Body of pancreas (tissue), 4 donors: ENCODE measurements at places on chromosomes 1 and 21. TPM values are rescaled to one million over a fixed set of nuclear protein-coding genes. Genes with fewer than 3 reads are reported as not detected.
A peak's percentile ranks its signal among the peaks of the same experiment; 100 is the strongest.

The MMEL1 gene
- not detected for total RNA-seq

- peak; percentile 30 for DNase-seq
These were observed 13.0 kb downstream of the IFI6 start for GRCh38 chr1:27658951-27659496.

GRCh38 chr1:27503844-27504587 is 14.0 kb upstream of the WASF2 start:
- DNase-seq: no peak

- no peak for DNase-seq
These were observed 119.1 kb upstream of the DMRTA2 start for GRCh38 chr1:50542362-50542761.

The BATF3 gene
- 3.4 TPM for total RNA-seq

DNA sequence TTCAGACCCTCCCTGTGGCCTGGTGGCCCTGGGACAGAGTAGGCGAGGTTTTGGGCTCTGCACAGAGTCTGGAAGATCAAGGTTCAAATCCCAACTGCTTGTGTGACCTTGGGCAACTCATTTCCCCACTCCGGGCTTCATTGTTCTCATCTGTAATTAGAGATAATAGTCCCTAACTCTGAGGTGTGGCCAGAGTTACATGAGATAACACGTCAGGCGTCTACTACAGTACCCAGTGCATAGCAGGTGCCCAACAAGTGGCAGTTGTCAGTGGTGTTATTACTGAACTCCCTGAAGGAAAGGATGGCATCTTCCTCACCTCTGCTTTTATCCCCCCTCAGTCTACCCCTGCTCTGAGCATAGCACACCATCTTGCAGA is 20.8 kb downstream of the RAP1GAP start:
- no peak for DNase-seq
